SK-N-DZ (cell line): ENCODE measurements at places on chromosomes 16 and 17.

GRCh38 chr17:79465681-79466025, 145.2 kb downstream of the RBFOX3 start:
- DNase-seq, result no peak

- DNase-seq, result no peak
These were observed 393.5 kb downstream of the UTP18 start for GRCh38 chr17:51653878-51654277.

DNA sequence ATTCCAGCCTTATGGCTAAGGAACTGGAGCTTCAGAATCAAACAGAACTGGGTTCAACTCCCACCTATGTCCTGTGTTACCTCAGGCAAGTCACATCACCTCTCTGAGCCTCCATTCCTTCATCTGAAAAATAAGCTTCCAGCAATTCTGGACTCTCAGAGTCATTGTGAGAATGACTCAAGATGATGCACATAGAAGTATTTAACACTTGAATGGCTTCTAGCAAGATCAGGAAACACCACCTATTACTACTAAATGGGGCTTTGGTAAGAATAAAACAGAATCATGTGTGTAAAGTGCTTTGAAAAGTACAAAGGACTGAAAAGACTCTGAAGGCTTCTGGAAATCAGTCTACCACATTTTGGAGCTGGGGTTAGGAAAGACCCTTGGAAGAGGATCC, 30.8 kb upstream of the CALB2 start:
- no peak for DNase-seq

DNA sequence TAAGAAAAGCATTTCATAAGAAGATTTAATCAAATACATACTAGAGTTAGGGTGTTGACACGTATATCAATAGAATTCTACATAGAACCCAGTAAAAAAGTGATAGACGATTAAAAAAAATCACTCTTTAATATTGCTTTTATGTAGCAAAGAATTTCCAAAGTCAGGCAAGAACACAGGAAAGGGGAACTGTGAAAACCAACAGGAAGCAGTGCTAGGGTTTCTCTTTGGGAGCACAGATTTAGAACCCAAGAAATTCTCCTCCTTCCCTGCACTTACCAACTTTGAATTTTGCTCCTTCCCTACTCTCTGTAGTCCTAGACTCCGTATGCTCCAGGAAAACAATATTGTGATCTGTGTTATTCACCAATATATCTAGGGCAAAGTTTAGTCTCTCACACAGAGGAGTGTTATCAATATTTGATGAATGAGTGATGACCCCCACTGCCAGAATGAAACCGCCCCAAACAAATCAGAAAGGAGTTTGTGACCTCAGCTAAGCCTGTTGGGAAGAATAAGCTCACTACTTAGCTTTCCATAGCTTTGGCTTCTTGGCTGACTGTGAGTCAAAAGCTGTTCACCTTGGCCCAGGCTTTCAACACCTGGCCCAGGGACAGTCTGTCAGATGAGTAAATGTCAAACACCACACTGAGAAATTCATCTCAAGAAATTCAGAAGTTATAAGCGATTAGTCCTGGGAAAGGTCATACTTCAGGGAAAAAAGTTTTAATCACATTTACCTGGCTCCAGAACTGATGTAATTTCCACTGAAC, 8.6 kb downstream of the RFWD3 start:
- DNase-seq, result no peak

GRCh38 chr17:1003972-1004768, 7.2 kb downstream of the TIMM22 start:
- no peak for DNase-seq

DNA sequence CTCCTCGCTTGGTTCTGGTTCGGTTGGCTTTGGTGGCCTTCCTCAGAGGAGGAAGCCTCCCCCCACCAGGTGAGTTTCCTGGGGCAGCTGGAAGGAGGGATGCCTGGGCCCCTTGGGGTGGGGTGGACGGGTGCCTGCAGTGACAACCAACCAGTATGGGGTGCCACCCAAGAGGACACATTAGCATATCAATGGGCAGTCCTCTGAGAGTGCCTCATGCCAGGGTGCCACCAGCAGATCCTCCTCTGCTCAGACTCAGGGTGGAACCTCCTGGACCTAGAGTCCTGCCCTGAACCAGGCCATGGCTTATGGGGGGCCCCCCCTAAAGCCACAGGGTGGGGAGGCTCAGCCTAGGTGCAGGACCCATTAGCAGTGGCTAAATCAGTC, 2.7 kb downstream of the PPP1R1B start:
- DNase-seq, result no peak

GRCh38 chr17:70144260-70144846, 25.0 kb upstream of the KCNJ2 start:
- DNase-seq, result peak; percentile 18

- no peak for DNase-seq
These were observed at the start of gene TMC5 for GRCh38 chr16:19417640-19418039. Gene TMC5 (plus strand): TSS chr16:19417883. CDS start chr16:19440039, 22,156 bp downstream.
